ENCODE measurements at places on chromosomes 3 and 15.

DNA sequence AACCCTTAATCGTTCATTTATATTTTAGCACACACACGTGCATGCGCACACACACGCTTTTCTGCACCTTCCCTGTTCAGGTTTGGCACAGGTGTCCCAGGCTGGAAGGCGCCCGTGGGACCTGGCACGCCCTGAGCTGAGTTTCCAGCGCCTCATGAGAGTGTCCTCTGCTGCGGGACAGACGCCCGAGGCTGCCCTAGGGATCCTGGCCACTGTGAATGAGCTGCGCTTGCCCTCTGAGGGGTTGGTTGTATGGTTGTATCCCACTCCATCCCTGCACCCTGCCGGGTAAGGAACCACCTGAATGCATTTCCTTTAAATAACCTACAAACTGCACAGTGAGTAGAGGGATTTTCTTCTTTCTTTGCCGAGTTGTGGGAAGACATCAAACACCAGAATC lies 12.2 kb upstream of the MEX3B start:
- DNase-seq, result no peak

DNA sequence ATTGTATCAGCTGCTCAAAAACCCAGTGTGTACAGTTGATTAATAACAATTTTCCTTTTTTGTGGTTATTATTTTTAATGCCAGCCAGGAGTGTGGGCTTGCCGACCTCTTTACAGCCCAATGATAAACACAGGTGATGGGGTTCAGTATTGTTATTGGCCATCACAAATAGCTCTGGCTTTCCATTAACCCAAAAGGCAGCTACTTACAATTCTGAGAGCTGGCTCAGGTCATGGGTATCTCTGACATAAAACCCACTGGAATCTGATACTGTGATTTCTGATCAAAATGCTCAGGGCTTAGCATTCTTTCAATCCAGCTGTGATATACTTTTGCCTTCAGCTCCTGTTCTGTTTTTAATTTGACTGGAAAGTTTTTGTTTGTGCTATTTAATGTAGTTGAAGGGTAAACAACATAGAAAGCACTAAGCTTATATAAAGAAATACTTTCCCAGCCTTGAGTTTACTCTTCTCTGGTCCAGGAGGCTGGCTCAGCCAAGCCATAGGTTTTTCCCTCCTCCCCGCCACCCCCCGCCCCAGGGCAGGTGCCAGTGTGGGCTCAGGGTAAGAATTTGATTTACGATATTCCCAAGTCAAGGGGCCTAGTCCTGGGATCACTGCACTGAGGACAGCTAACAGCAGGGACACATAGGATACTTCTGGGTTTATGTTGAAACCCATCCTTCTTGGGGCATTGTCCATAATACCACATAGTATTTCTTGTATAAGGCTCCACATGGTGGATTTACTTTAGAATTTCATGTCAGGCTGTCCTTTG lies 54.0 kb upstream of the MYZAP start:
- no peak for DNase-seq

DNA sequence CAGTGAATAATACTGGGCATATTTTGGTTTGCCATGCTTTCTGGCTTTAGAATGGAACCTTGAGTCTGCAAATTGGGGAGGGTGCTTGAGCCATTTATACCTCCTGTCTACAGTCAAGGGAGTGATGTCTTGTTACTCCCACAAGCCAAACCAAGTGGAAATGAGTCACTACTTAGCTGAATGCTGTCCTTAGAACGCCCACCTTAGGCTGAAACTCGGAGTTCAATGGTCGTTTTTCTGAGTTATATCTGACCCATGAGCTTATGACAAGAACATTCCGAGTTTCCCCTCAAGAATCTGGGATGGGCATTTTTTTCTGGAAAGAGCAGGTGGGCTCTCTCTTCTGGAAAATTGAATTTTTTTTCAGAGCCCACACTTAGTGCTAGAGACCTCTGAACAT lies 17.4 kb upstream of the CLDN18 start:
- no peak for DNase-seq

DNA sequence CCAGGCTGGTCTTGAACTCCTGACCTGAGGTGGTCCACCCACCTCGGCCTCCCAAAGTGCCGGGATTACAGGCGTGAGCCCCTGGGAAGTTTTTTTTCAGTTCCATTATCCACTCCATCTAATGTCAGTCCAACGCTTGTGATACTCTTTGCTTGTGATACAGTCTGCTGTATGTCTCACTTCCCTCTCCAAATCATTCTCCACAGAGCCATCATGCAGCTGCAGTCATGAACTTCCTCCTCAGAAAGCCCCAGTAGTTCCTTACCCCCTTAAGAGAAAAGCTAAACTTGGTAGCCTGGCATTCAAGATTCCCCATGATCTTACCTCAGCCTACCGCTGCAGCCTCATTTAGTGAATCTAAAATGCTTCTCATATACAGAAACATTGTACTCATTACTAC lies 2.3 kb downstream of the ARPC4 start:
- DNase-seq, result no peak

- no peak for DNase-seq
Measured at GRCh38 chr3:81550415-81550814, 211.0 kb downstream of the GBE1 start.

- DNase-seq, result no peak
Measured at GRCh38 chr3:197260491-197261163, 37.8 kb downstream of the DLG1 start.
